AG08395 (cell line): ENCODE measurements at places on chromosomes 13 and 19.
A peak's percentile ranks its signal among the peaks of the same experiment; 100 is the strongest.

DNA sequence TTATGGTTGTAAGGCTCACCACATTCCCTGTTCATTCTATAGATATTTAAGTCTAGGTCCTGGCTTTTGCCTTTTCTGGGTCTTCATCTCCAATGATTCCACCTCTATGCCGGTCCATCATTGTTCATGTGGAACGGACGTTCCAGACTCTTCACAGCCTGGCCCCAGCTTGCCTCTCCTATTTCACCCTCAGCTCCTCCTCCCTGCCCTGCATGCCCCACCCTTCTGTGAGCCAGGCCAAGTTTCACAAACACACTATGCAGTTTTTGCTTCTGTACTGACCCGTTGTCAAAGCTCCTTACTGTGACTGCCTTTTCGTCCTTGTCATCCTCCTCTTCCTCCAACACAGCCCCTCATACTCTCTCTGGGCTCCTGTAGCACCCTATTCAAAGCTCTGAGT lies 31.3 kb downstream of the TEX26 start:
- peak; percentile 48 for DNase-seq

DNA sequence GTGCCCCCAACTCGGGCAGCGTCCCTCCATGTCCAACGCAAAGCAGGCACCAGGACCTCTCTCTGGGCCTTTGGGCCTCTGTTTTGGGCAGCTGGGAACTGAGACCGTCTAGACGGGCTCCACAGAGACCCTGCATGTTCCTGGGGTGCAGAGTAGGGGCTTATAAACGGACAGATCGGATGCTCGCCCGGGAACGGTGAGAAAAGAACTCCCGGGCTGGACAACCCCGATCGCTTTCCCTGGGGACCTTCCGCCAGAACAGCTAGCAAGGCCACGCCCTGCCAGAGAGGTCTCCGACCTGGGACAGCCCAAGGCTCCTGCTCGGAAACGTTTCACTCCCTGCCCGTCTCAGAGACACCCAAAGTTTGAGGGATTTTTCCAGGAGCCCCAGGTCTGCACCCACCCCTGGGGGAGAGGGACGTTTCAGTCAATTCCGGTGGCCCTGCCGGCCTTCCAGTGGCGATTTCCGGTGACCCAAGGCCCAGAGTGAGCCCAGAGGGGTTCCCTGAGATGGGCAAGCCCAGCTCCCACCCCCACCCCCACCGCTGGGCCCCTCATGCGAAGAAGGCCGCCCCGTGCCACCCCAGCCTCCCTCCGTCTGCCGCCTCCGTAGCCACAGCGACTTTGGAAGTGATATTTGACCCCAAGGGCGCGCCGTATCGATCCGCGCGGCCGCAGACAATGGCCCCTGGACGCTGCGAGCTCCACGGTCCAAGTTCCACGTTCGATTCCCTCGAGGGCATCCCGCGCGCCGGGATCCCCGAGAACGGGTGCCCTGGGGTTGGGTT lies 1.7 kb downstream of the NR2F6 start:
- peak; percentile 65 for DNase-seq

GRCh38 chr19:30390356-30390988 lies 18.3 kb downstream of the ZNF536 start:
- DNase-seq = no peak

DNA sequence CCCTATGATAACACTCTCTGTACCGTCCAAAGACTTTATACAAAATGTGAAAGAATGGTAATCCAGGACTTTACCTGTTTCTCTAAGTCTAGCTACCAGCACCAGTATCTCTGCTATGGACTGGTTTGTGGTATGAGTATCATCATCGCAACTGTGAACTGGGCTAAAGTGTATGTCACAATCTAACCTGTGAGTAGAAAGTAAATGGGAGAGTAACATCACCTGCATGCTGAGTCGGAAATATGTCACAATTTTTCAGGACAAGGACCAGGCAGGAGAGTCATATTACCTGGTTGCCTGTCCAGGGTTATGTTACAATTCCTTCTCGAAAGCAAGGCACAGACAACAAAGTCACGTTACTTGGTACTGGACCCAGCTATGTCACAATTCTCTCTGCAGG lies 5.1 kb upstream of the ZNF43 start:
- no peak for DNase-seq

- DNase-seq = no peak
Measured at GRCh38 chr19:48627865-48628314, 8.6 kb downstream of the SPHK2 start.

DNA sequence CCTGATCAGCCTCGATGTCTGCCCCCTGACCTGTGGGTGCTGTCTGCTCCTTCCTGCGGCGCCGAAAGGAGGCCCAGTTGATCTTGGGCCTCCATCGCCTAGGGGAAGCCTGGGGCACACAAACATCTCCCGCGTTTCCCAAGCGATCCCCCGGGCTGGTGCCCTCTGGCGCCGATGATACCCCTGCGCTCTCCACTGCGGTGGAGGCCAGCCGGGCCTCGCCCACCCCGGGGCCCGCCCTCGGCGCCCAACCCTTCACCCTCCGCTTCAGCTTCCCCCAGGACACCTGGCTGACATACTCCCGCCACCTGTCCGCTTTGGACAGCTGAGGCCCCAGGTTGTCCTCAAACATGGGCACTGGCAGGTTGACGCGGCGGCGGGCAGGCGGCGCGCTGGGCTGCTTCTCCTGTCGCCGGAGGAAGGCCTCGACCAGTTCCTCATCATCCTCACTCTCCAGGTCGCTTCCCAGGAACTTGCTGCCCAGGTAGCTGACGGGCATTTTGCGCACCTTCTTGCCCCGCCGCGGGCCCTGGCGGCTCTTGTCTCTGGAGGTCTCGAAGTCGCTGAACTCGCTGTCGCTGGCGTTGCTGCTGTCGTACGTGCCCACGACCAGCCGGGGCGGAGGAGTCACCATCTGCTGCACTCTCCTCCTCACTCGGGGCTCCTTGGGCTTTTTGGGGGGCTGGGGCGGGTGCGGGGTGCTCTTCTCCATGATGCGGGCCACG lies 1.3 kb downstream of the CCDC8 start:
- DNase-seq = no peak

DNA sequence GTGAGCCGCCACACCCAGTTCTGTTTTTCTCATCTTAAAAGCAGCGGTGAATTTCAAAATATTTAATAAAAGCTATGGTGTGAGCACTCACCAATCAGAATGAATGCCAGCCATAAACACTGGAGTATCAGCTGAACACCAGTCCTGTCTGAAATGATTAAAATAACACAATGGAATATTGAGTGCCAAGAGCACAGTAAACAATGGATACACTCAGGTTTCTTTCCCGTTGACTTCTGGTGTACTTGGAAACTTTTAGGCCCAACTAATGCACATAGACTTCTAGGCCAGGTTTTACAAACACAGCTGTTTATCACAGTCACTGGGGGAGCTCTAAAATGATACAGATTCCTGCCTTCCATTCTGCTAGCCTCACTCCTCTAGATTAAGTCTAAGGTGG lies 68.3 kb downstream of the SLC6A16 start:
- no peak for DNase-seq

DNA sequence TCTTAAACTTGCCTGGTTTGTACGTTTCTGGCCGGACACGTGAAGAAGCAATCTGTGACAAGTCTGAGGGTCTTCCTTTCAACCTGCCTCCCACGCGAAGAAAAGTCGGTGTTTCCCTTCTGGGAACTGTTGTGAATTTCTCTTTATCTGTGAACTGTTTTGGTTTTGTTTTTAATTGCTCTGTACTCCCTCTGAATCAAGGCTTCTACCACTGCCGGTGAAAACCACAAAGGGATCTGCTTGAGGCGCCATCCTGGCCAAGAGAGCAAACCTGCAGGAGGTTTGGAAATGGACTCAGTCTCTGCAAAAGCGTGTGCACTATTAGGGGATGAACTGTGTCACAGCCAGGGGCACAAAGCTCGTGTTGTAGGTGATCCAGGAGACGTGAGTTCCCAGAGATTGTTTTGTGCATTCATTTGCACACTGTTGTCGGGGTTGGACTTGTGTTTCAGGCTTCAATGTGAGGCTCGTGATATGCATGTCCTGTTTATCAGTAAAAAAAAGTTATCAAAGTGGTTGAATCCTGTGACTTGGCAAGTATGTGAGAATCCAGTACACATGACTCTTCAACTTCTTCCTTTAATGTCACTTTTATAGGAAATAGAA lies 9.7 kb downstream of the SIGLEC8 start:
- no peak for DNase-seq

GRCh38 chr19:19911150-19911549 lies 10.4 kb downstream of the ZNF93 start:
- no peak for DNase-seq

- DNase-seq = no peak
Measured at GRCh38 chr19:663682-664117, 686 bp upstream of the RNF126 start.

- DNase-seq = peak; percentile 48
Measured at GRCh38 chr13:59771272-59771671, 392.5 kb downstream of the DIAPH3 start.

GRCh38 chr19:47124937-47125668 lies 5.5 kb upstream of the SAE1 start:
- peak; percentile 65 for DNase-seq

DNA sequence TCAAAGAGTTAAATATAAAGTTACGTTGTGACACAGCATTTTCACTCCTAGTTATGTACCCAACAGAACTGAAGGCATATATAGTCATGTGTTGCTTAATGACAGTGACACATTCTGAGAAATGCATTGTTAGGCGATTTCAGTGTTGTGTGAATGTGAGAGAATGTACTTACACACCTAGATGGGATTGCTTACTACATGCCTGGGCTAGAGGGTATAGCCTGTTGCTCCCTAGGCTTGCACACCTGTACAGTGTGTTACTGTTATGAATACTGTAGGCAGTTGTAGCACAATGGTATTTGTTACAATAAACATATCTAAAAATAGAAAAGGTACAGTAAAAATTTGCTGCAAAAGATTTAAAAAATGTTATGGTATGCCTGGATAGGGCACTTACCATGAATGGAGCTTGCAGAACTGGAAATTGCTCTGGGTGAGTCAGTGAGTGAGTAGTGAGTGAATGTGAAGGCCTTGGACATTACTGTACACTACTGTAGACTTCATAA lies 89.2 kb downstream of the DHRS12 start:
- DNase-seq = no peak

DNA sequence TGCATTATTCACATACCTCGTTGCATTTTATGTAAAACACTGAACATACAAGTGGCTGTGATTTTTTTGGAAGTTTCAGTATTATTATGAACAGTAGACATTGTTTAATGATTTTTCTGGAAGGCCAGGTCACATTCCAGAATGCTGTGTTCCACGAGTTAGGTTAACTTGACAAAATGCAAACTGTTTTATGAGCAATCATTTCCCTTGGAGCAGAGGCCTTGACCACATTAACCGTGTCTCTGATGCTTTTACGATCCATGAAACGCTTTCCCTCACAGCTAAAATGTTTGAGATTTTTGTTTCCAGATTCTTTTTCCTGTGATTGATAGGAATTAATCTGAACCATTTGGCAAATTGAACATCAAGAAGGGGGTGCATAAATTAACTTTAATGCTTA lies 57.8 kb downstream of the MBNL2 start:
- DNase-seq = peak; percentile 78

- no peak for DNase-seq
Measured at GRCh38 chr13:97544031-97544765, 110.2 kb downstream of the RAP2A start.

DNA sequence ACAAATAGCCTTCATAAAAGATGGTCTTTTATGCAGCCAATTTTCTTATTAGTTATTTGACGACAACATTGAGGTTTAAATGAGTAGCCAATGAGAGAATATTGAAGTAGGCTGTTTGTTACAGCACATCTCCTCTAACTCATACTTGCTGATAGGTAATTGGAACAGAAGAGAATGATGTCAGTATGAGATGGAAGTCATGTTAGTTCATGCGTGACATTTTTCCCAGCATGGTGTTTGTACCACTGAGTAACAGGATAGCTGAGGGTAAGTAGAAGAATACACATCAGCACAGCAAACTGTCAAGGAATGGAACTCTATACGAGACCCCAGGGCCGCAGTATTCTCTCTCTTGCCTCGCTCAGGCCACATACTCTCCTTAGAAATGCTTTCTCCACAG lies 37.2 kb downstream of the COL4A2 start:
- no peak for DNase-seq

DNA sequence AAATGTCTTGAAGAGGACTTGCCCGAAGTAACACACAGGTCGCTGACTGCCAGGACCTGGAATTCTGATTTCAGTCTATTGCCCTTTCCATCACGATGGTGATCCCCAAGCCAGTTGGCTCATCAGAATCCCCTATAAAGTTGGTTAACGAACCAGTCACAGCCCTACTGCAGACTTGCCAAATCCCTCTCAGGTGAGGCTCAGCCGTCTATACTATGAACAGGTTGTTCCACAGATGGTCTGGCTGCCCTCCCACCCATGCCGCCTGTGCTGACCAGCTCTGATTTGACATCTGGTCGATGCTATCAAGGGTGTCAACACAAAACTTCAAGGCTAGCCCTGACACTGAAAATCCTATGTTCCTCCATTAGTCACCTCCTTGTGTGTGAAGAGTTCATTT lies 90.0 kb downstream of the RNASEH2B start:
- no peak for DNase-seq

DNA sequence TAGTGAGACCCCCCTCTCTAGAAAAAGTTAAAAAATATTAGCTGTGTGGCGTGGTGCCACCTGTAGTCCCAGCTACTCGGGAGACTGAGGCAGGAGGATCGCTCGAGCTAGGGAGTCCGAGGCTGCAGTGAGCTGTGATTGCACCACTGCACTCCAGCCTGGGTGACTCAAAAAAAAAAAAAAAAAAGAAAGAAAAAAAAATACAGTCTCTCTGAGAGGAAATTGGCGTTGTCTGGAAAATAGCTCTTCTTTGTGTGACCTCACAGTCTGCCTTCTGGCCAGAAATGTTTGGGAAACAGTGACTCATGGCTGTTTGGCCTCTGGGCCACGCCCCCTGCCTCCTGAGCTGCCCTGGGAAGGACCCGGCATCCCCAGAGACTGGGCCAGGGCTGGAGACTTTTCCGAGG lies 10.7 kb downstream of the MARCHF2 start:
- peak; percentile 96 for DNase-seq

- DNase-seq = no peak
Measured at GRCh38 chr19:37227996-37228395, 10.0 kb downstream of the ZNF383 start.

- no peak for DNase-seq
Measured at GRCh38 chr13:40445557-40445990, 220.9 kb downstream of the FOXO1 start.

GRCh38 chr19:2394442-2395292 lies 32.7 kb downstream of the TIMM13 start:
- no peak for DNase-seq

DNA sequence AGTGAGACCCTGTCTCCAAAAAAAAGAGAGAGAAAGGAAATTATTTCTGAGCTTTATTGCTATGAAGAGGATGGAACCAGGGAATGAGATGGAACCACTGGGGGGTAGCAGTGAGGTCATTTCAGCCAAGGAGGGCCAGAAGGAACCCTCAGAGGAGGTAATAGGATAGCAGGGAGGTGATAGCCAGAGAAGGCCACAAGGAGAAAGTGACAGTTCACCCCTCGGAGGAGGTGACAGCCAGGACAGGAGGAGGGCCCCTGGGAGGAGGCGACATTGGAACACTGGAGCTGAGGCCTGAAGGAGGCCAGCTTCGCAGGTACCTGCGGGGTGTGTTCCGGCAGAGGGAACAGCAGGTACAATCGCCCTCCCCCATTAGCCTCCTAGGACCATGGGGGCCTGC lies 675 bp upstream of the PGPEP1 start:
- DNase-seq = peak; percentile 38
